ENCODE measurements at places on chromosomes 7 and 10. TPM values are rescaled to one million over a fixed set of nuclear protein-coding genes. Genes with fewer than 3 reads are reported as not detected.

DNA sequence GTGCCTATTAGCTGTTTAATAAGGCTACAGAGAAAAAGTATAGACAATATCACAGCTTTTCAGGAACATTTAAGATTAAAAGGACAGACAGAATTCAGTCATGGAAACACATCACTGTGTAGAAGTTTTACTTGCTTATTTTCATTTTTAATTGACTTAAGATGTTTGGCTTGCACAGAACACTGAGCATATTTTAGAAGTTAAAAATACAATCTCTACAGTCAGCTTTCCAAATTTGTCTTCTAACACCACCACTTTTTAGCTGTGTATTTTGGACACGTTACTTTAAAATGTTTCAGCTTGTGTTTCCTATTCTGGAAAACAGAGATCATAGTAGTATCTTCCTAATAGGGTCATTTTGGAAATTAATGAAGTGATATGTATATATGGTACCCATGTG is 11.8 kb downstream of the CFAP69 start:
- no peak for DNase-seq
- no peak overlapping the region for H3K4me3 ChIP-seq
- H3K4me1 ChIP-seq, result no peaks in the 10 kb centered on the region
- H3K27me3 ChIP-seq, result no peaks in the 10 kb centered on the region

- H3K27me3 ChIP-seq, result no peaks in the 10 kb centered on the region
- no peak for DNase-seq
- no peaks in the 10 kb centered on the region for H3K4me1 ChIP-seq
- H3K36me3 ChIP-seq, result no peaks in the 10 kb centered on the region
- H3K4me3 ChIP-seq, result no peak within 1 kb of the TSS
- H3K27ac ChIP-seq, result no peak within 1 kb of the TSS
These were observed at the start of gene SSC4D for GRCh38 chr7:76409537-76409936. SSC4D (minus strand) TSS chr7:76409697; CDS start chr7:76404439, 5,258 bp downstream.

DNA sequence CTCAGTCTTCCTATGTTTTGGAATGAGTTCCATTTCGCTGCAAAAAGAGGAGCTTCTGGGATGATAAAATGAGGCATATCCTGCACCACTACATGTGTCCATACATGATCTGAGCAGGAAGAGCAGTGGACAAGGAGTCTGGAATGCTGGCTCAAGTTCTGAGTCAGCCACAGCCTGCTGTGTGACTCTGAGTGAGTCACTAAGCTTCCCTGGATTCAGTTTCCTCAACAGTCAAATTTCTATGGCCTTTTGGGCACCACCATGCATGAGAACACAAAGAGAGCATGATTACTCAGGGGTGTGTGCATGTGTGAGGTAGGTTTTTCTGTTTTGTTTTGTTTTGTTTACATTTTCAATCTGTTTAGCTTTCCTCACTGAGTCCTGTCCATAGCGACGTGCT is 254.6 kb downstream of the ANKRD30A start:
- H3K36me3 ChIP-seq, result no peaks in the 10 kb centered on the region
- no peaks in the 10 kb centered on the region for H3K27me3 ChIP-seq
- no peak overlapping the region for H3K4me3 ChIP-seq
- H3K4me1 ChIP-seq, result no peaks in the 10 kb centered on the region

DNA sequence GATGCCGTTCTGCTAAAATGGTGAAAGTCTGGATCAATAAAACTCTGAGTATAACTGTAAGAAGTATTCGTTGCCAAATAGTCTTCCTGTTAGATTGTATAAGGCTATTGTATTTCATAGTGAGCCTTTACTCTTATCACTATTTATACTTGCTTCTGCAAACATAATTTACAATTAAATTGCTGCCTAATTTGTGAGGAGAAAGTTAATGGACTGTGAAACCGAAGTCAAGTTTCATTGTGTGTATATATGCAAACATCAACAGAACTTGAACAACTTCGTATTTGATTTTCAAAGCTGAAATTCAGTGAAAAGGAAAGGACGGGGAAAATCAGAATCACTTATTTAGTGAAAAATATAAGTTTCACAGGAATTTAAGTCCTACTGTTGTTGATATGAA is 135.9 kb upstream of the CCDC6 start:
- no peaks in the 10 kb centered on the region for H3K27me3 ChIP-seq
- DNase-seq, result no peak
- H3K4me3 ChIP-seq, result no peak overlapping the region
- H3K27ac ChIP-seq, result no peak overlapping the region
- H3K36me3 ChIP-seq, result no peaks in the 10 kb centered on the region
- no peaks in the 10 kb centered on the region for H3K4me1 ChIP-seq

GPR26 gene
- total RNA-seq, result not detected

SEC61G gene
- 206 TPM for total RNA-seq

- no peak for DNase-seq
- H3K4me3 ChIP-seq, result no peak overlapping the region
- no peak overlapping the region for H3K27ac ChIP-seq
- H3K4me1 ChIP-seq, result peaks cover 14% of the 10 kb centered on the region
- peaks cover 7% of the 10 kb centered on the region for H3K27me3 ChIP-seq
These were observed 29.3 kb upstream of the RNF32 start for GRCh38 chr7:156611014-156612010.

GRCh38 chr10:128710798-128711183 is 584.6 kb upstream of the MKI67 start:
- H3K27ac ChIP-seq, result no peak overlapping the region
- H3K27me3 ChIP-seq, result no peaks in the 10 kb centered on the region
- no peak for DNase-seq
- H3K4me3 ChIP-seq, result no peak overlapping the region
- no peaks in the 10 kb centered on the region for H3K36me3 ChIP-seq

- no peak for DNase-seq
- H3K27ac ChIP-seq, result no peak overlapping the region
- no peaks in the 10 kb centered on the region for H3K36me3 ChIP-seq
- no peaks in the 10 kb centered on the region for H3K27me3 ChIP-seq
- no peak overlapping the region for H3K4me3 ChIP-seq
These were observed 80.2 kb upstream of the TMEM229A start for GRCh38 chr7:124113045-124113444.

- no peaks in the 10 kb centered on the region for H3K36me3 ChIP-seq
- H3K27ac ChIP-seq, result no peak overlapping the region
- H3K4me3 ChIP-seq, result no peak overlapping the region
- peaks cover 27% of the 10 kb centered on the region for H3K4me1 ChIP-seq
- no peak for DNase-seq
These were observed 178.2 kb upstream of the NAMPT start for GRCh38 chr7:106462914-106463482.

DNA sequence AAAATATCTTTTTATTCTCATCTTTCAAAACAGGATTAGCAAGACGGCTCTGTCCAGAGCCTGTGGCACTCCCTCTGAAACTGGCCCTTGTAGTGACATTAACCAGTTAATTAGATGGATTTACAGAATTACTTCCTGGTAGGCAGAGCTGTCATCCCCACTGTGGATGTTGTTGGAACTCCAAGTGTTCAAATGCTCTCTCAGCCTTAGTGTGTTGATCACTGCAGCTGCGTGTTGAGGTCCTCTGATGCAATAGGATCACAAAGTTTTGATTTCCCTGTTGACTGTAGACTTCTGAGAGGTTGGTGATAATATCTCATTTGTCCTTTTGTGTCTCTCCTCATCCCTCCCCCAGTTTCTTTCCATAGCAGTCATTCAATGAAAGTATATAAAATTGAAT is 117.3 kb upstream of the CDK6 start:
- no peaks in the 10 kb centered on the region for H3K36me3 ChIP-seq
- no peak for DNase-seq
- H3K4me3 ChIP-seq, result no peak overlapping the region
- no peaks in the 10 kb centered on the region for H3K4me1 ChIP-seq
- no peak overlapping the region for H3K27ac ChIP-seq
- no peaks in the 10 kb centered on the region for H3K27me3 ChIP-seq

GRCh38 chr7:30116771-30117170 is 18.0 kb upstream of the MTURN start:
- H3K4me3 ChIP-seq, result no peak overlapping the region
- H3K27ac ChIP-seq, result no peak overlapping the region
- H3K4me1 ChIP-seq, result no peaks in the 10 kb centered on the region
- DNase-seq, result no peak

CUBN gene
- 3.0 TPM for total RNA-seq

DNA sequence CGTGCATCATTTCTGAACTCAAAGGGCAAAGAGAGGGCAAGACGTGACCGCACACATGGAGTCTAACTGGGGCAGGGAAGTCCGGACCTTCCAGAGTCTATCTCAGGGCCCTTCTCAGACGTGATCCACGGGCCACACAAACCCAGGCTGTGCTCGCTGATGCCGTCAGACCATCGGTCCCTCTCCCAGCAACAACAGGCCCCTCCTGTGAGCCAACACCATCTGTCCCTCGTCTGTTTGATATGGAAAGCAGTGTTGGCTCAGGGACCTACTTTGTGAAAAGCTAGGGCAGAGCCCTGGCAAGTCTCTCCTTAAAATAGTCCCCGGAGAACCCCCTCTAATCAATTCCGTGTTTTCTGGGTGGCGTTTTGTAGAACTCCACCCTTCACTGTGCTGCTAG is 208.8 kb downstream of the TCERG1L start:
- no peak overlapping the region for H3K27ac ChIP-seq
- H3K4me3 ChIP-seq, result no peak overlapping the region
- DNase-seq, result no peak
- H3K4me1 ChIP-seq, result no peaks in the 10 kb centered on the region
- H3K27me3 ChIP-seq, result no peaks in the 10 kb centered on the region

TMEM178B gene
- not detected for total RNA-seq

- no peak for DNase-seq
- H3K27me3 ChIP-seq, result peaks cover 4% of the 10 kb centered on the region
These were observed 17.1 kb upstream of the EZH2 start for GRCh38 chr7:148901178-148901577.

GRCh38 chr10:106999118-106999707 is 165.3 kb downstream of the SORCS1 start:
- no peak overlapping the region for H3K27ac ChIP-seq
- no peaks in the 10 kb centered on the region for H3K4me1 ChIP-seq
- no peak overlapping the region for H3K4me3 ChIP-seq
- H3K36me3 ChIP-seq, result no peaks in the 10 kb centered on the region
- H3K27me3 ChIP-seq, result no peaks in the 10 kb centered on the region

FAM25G gene
- not detected for total RNA-seq

DNA sequence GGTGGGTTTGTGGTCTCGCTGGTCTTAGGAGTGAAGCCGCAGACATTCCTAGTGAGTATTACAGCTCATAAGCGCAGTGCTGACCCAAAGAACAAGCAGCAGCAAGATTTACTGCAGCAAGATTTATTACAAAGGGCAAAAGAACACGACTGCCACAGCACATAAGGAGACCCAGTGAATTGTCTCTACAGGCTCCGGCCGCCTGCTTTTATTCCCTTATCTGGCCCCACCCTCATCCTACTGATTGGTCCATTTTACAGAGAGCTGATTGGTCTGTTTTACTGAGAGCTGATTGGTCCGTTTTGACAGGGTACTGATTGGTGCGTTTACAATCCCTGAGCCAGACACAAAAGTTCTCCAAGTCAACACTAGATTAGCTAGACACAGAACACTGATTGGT is 82.1 kb downstream of the VIPR2 start:
- no peaks in the 10 kb centered on the region for H3K4me1 ChIP-seq
- DNase-seq, result no peak
- H3K27ac ChIP-seq, result no peak overlapping the region
- no peaks in the 10 kb centered on the region for H3K27me3 ChIP-seq

GRCh38 chr7:118304100-118304499 is 79.6 kb downstream of the ANKRD7 start:
- no peaks in the 10 kb centered on the region for H3K27me3 ChIP-seq
- no peaks in the 10 kb centered on the region for H3K36me3 ChIP-seq
- no peak overlapping the region for H3K27ac ChIP-seq
- H3K4me1 ChIP-seq, result no peaks in the 10 kb centered on the region
- H3K4me3 ChIP-seq, result no peak overlapping the region
- DNase-seq, result no peak

DNA sequence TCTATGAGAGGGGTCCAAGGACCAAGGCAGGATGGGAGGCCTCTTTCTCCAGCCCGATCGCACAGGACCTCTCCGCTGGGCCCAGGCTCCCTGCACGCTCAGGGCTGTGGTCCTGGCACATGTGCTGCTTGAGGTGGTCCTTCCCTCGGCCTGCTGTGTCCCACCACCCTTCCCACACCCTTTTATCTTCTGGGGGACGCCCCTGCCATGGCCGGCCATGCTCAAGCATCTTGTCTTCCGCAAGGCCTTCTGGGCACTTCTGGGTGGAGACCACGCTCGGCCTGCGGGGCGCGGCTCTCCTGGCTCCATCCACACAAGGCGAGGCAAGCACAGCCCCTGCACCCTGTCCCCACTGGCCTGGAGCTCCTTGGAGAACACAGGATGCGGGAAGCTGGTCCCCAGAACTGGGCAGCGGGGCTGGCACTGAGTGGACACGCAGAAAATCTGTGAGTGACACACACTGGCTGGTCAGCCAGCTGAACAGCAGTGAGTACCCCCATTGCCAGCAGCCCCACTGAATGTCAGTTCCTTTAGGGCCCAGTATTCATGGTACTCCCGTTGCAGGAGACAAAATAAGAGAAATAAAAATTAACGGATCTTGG is 115.9 kb downstream of the TCERG1L start:
- no peak overlapping the region for H3K27ac ChIP-seq
- DNase-seq, result no peak
- H3K36me3 ChIP-seq, result no peaks in the 10 kb centered on the region
- H3K27me3 ChIP-seq, result no peaks in the 10 kb centered on the region
- H3K4me3 ChIP-seq, result no peak overlapping the region
- H3K4me1 ChIP-seq, result no peaks in the 10 kb centered on the region

ADAM12 gene
- total RNA-seq, result 0.33 TPM

DNA sequence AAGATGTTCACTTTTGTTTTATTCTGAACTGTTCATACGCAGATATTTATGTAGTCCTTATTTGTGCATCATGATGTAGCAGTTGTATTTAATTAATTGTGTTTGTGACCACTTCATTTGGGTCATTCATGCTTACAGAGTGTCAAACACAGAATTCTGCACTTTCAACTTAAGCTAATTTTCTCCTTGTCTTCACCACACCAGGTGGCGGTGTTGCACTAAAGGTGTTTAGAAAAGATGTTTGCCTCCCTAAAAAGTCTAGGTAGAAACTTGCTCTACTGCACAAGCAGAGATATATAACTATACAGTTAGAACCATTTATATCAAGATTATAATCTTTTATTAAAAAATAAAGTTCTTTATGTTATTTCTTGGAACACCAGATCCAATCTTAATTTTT is 1.3 kb upstream of the TAS2R38 start:
- no peak for DNase-seq
- no peaks in the 10 kb centered on the region for H3K36me3 ChIP-seq
- H3K4me1 ChIP-seq, result no peaks in the 10 kb centered on the region
- H3K27ac ChIP-seq, result no peak overlapping the region
- no peaks in the 10 kb centered on the region for H3K27me3 ChIP-seq

LRIT1 gene
- total RNA-seq, result not detected

DNA sequence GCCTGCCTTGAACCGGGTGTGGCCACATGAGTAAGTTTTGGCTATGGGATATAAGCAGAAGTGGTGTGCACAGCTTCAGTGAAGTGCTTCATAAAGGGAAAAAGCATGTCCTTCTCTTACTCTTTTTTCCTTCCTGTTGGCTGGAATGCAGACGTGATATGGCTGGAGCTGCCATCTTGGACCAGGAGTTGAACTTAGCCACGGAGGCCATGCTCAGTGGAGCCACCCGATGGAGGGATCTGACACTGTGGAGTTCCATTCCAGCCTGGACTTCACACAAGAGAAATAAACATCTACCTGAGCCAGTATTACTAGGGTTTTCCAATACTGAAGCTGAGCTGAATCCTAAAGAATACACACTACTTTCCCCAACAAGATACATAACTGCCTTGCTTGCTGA is 52.3 kb downstream of the CCDC3 start:
- no peak for DNase-seq
- no peaks in the 10 kb centered on the region for H3K27me3 ChIP-seq
- H3K27ac ChIP-seq, result no peak overlapping the region
- no peaks in the 10 kb centered on the region for H3K4me1 ChIP-seq
